ENCODE measurements at places on chromosomes 6 and 20.

- no peak for DNase-seq
These were observed 41.7 kb downstream of the SLC9A8 start for GRCh38 chr20:49854190-49854875.

GRCh38 chr6:92910646-92911045 is 508.7 kb downstream of the EPHA7 start:
- DNase-seq, result no peak

GRCh38 chr6:130644175-130644574 is 183.0 kb upstream of the SMLR1 start:
- DNase-seq, result no peak

DNA sequence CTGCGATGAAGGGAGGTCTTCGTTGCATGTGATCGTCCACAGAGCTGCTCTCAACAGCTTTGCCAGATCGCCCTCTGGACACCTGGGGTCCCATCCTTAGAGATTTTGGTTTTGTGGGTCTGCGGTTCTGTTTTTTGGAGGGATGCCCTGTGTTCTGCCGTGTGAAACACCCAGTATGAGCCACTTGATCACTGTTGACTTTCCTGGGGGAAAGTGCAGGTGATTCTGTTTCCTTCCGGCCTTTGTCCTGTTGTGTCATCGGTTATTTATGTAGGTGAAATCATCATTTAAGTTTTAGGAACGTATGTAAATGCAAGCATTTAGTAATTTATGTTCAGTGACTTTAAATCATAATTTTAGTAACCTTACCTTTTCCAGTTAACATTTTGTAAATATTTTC is 56.4 kb upstream of the SLC22A1 start:
- DNase-seq, result no peak

GRCh38 chr6:104688283-104688969 is 171.3 kb downstream of the HACE1 start:
- no peak for DNase-seq

DNA sequence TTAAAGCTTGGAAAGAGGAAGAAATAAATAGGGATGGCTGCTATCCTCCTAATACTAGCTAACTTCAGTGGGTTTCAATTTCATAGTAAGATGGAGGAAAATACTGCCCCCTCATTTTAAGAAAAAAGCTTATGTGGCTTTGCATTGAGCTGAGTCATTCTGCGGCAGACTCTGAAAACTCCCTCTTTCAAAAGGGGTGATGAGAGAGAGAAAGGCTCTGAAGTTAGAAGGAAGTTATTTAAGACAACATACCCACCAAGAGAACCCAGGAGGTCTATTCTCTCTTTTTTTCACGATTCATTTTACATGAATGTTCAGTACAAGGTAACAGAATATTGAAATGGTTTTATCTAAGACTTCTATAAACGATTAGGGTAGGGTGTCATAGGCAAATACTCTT is 4.5 kb downstream of the PRDM13 start:
- no peak for DNase-seq

GRCh38 chr6:108644252-108644651 is 83.5 kb downstream of the FOXO3 start:
- DNase-seq, result no peak

Data from ureter (tissue), 1 donor.